Common myeloid progenitor, CD34-positive (primary cell): ENCODE measurements at places on chromosomes 7 and 10.

GRCh38 chr7:129311429-129311828, 86.6 kb downstream of the AHCYL2 start:
- DNase-seq, result no peak

GRCh38 chr10:104767745-104768144, 126.7 kb downstream of the SORCS3 start:
- DNase-seq, result no peak

GRCh38 chr7:151470711-151471110, 30.8 kb upstream of the CRYGN start:
- no peak for DNase-seq

- no peak for DNase-seq
Observed at GRCh38 chr7:132793474-132793873, 217.2 kb upstream of the PLXNA4 start.

DNA sequence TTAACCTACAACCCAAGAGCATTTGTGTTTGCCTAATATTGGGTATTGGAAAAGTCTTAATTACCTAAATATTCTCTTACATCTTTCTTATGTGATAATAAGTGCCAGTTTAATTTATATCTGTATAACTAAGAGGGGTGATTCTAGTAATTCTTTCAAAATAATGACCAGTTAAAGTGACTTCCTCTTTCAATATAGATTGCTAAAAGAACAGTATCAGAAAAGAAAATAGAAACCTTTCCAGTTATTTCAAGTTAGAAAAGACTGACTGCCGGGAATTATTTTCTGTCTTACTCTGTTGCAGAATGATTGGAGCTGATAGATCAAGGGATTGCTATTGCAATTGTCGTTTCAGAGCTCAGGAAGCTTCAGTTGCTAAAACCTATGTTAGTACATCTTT, 525.0 kb upstream of the SEMA3D start:
- DNase-seq, result peak; percentile 2

GRCh38 chr10:112379635-112380296, 5.8 kb downstream of the ACSL5 start:
- no peak for DNase-seq

GRCh38 chr7:125033506-125033905, 103.9 kb upstream of the POT1 start:
- DNase-seq, result no peak

GRCh38 chr7:77907281-77907680, 108.7 kb downstream of the PHTF2 start:
- no peak for DNase-seq

GRCh38 chr10:11262494-11263345, 245.0 kb downstream of the CELF2 start:
- no peak for DNase-seq

DNA sequence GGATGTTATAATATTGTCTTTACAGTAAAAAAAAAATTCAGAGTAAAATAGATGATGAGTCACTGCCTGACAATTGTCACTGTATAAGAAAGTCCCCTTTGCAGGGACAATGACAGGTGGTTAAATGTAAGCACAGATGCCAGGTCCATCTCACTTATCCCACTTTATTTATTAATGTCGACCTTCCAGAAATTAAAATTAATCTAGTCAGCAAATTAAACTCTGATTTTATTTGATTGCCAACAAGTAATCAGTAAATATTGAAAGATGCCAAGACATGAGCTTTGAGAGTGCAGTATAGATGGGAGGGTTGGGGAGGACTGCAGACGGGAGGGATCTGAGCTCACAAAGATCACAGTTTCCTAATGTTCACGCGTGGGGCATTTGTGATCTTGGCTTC, 50.9 kb downstream of the CPXM2 start:
- DNase-seq, result no peak

DNA sequence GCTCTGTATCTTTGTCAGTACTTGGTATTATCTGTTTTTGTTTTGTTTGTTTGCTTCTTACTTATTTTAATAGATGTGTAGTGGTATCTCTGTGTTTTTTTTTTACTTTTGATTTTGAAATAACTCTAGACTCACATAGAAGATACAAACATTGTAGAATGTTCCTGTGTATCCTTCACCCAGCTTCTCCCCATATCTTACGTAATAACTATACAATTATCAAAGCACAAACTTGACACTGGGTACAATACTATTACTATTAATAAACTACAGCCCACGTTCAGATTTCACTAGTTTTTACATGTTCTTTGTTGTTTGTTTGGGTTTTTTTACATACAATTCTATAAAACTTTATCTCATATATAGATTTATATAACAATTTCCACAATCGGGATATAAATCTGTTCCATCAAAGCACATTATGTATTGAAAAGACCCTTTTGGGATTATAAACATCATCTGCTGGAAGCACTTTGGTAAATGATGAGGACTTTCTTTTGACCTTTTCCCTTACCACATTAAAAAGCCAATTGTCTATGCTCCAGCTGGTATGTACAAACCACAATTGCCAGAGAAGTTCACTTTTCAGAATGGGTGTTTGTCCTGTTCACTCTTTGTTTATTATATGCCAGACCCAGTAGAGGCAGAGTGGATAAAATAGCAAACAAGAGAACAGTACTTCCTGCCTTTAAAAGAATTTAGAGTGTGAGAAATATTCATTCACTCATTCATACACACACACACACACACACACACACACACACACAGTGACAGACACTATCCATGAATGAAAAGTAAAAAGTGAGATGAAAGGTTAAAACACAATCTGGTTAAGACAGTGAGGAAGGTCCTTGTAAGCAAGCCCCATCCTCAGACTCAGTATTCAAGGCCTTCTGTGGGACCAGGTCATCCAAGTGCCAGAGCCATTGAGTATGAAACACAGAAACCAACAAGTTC, 113.0 kb downstream of the SGMS1 start:
- DNase-seq, result no peak

GRCh38 chr10:46024948-46025347, 5.5 kb downstream of the NCOA4 start:
- DNase-seq, result no peak

GRCh38 chr10:29736366-29737073, 101.7 kb upstream of the SVIL start:
- peak; percentile 38 for DNase-seq

GRCh38 chr10:14573666-14574261, 200.9 kb downstream of the FAM107B start:
- DNase-seq, result no peak

GRCh38 chr10:127996586-127996985, 89.7 kb downstream of the PTPRE start:
- no peak for DNase-seq

DNA sequence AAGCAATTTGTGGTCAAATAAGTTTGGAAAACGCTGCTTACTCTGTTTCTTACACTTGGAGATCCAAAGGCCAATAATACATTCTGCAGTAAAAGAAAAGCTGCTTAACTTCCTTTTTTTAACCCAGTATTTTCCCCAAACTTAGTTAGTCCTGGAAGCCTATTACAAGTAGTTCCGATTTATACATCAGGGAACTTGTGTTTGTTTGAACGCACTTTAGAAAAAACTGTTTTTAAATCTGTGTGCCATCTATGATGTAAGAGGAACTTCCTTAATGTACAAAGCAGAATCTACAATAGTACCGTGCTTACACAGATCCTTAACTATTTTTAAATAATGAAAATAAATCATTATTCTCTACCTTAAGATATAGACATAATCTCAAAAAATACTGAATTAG, 23.0 kb downstream of the SFR1 start:
- DNase-seq, result peak; percentile 23

- no peak for DNase-seq
Observed at GRCh38 chr7:128453836-128454804, 1.6 kb upstream of the HILPDA start.

GRCh38 chr10:35639021-35639727, 2.9 kb downstream of the FZD8 start:
- DNase-seq, result no peak

GRCh38 chr7:112372101-112372500, 78.2 kb upstream of the IFRD1 start:
- no peak for DNase-seq
